ENCODE measurements at places on chromosomes 7 and 10. TPM values are rescaled to one million over a fixed set of nuclear protein-coding genes. Genes with fewer than 3 reads are reported as not detected.
A peak's percentile ranks its signal among the peaks of the same experiment; 100 is the strongest.

The ZNF488 gene
- total RNA-seq: 1.1 TPM

The LRRC17 gene
- 34.5 TPM for total RNA-seq

The MBL2 gene
- not detected for total RNA-seq

The C10orf67 gene
- total RNA-seq: not detected

The HABP2 gene
- not detected for total RNA-seq

The MALRD1 gene
- total RNA-seq: 0.27 TPM

The HSPA12A gene
- total RNA-seq: 6.9 TPM

The DPP6 gene
- total RNA-seq: not detected

The TMEM176B gene
- not detected for total RNA-seq

The SLC26A3 gene
- not detected for total RNA-seq

GRCh38 chr10:120805014-120805812 is 45.9 kb upstream of the WDR11 start:
- peaks cover 14% of the 10 kb centered on the region for H3K27me3 ChIP-seq
- H3K4me3 ChIP-seq: no peak overlapping the region
- H3K27ac ChIP-seq: no peak overlapping the region

DNA sequence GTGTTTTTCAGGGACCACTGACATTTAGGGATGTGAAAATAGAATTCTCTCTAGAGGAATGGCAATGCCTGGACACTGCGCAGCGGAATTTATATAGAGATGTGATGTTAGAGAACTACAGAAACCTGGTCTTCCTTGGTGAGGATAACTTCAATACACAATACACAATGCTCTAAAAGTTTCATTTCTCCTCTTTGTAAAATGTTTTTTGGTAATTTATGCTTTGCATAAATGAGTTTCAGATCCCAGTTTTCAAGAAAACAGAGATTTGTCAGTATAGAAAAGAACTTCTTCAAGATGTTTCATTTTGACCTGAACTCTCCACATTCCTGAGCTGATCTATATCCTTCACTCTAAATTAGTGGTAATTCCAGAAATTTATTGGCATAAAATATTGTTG is 14.2 kb downstream of the ZNF92 start:
- no peaks in the 10 kb centered on the region for H3K27me3 ChIP-seq
- peaks cover 6% of the 10 kb centered on the region for H3K4me1 ChIP-seq
- H3K36me3 ChIP-seq: peaks cover 8% of the 10 kb centered on the region
- no peak for DNase-seq

DNA sequence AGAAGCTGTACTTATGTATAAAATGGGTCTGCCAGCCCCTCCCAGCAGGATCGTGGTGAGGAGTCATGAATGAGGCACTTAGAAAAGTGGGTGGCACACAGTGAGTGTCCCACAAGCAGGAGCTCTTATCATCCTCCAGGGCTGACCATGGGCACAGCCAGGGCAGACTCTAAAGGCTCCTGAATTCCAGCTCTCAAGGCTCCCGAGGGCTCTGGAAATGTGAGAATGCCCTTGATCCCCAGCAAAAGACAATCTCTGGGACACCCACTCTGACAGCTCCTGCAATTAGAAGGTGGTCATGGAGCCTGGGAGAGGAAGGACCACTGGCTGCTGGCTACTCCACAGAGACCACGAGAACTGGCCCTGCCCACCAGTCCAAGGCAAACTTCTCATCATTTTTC is 1.6 kb downstream of the VSTM4 start:
- no peak overlapping the region for H3K27ac ChIP-seq
- H3K4me1 ChIP-seq: peaks cover 23% of the 10 kb centered on the region
- H3K36me3 ChIP-seq: peaks cover 2% of the 10 kb centered on the region

- peaks cover 3% of the 10 kb centered on the region for H3K36me3 ChIP-seq
- DNase-seq: no peak
- no peak overlapping the region for H3K4me3 ChIP-seq
Measured at GRCh38 chr7:3955751-3956696, 655.0 kb downstream of the SDK1 start.

GRCh38 chr10:63206997-63207811 is 74.1 kb downstream of the NRBF2 start:
- H3K4me1 ChIP-seq: peaks cover 59% of the 10 kb centered on the region
- peak overlapping the region; percentile 78 for H3K27ac ChIP-seq
- no peak for DNase-seq
- peak overlapping the region; percentile 29 for H3K4me3 ChIP-seq
- no peaks in the 10 kb centered on the region for H3K27me3 ChIP-seq

- H3K4me1 ChIP-seq: no peaks in the 10 kb centered on the region
- no peak overlapping the region for H3K4me3 ChIP-seq
- no peaks in the 10 kb centered on the region for H3K36me3 ChIP-seq
- peaks cover 6% of the 10 kb centered on the region for H3K27me3 ChIP-seq
Measured at GRCh38 chr10:112141292-112141691, 42.3 kb downstream of the GPAM start.

- H3K27ac ChIP-seq: no peak overlapping the region
- DNase-seq: no peak
- no peaks in the 10 kb centered on the region for H3K36me3 ChIP-seq
- peaks cover 3% of the 10 kb centered on the region for H3K4me1 ChIP-seq
- no peak overlapping the region for H3K4me3 ChIP-seq
Measured at GRCh38 chr10:129418496-129419225, 48.4 kb upstream of the MGMT start.

GRCh38 chr10:90998733-90999511 is 78.0 kb upstream of the ANKRD1 start:
- H3K27me3 ChIP-seq: no peaks in the 10 kb centered on the region
- no peak overlapping the region for H3K27ac ChIP-seq
- DNase-seq: no peak
- H3K36me3 ChIP-seq: no peaks in the 10 kb centered on the region

DNA sequence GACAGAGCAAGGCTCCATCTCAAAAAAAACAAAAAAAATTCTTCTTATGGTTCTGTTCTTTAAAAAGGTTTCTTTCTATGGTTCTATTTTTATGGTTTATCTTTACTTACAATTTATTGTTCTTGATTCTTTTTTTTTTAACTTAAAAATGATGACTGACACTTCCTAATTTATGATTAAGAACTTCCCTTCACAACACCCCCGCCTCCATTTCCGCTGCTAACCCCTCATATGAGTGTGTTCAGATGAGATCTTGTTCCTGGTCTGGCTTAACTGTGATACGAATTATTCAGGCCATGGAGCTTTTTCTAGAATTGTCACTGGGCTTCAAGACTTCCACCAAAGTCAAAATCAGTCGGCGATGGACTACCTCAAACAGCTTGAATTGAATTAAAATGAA is 33.9 kb downstream of the PTER start:
- DNase-seq: no peak
- H3K36me3 ChIP-seq: no peaks in the 10 kb centered on the region
- no peak overlapping the region for H3K27ac ChIP-seq
- no peaks in the 10 kb centered on the region for H3K27me3 ChIP-seq
- H3K4me1 ChIP-seq: peaks cover 3% of the 10 kb centered on the region

DNA sequence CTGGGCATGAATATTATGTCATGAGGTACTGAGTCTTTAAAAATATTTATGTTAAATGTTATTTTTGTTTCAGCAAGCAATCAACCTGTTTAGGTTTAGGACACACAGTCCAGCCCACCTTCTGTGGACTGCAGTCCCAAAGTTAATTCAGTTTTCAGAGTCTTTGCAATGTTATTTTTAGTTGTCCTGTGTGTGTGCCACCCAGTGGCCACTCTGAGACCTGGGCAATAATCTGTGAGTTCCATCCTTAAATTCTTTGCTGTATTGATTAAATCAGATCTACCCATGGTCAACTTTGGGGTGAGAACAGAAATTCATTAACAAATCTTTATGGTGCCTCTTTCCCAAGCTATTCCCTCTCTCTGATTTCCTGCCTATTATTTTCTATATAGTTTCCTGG is 415.1 kb downstream of the CCSER2 start:
- peaks cover 19% of the 10 kb centered on the region for H3K27me3 ChIP-seq
- H3K27ac ChIP-seq: no peak overlapping the region

GRCh38 chr10:79273604-79274003 is 73.7 kb upstream of the PPIF start:
- H3K27ac ChIP-seq: no peak overlapping the region
- H3K4me3 ChIP-seq: no peak overlapping the region
- no peaks in the 10 kb centered on the region for H3K27me3 ChIP-seq
- H3K4me1 ChIP-seq: peaks cover 21% of the 10 kb centered on the region

- H3K4me3 ChIP-seq: no peak overlapping the region
- H3K27me3 ChIP-seq: no peaks in the 10 kb centered on the region
- no peak overlapping the region for H3K27ac ChIP-seq
- H3K4me1 ChIP-seq: peaks cover 16% of the 10 kb centered on the region
- no peak for DNase-seq
- peaks cover 8% of the 10 kb centered on the region for H3K36me3 ChIP-seq
Measured at GRCh38 chr7:92874567-92874966, 38.2 kb upstream of the CDK6 start.

GRCh38 chr7:29945259-29945809 is 44.3 kb downstream of the SCRN1 start:
- peaks cover 29% of the 10 kb centered on the region for H3K36me3 ChIP-seq
- DNase-seq: no peak
- H3K27ac ChIP-seq: no peak overlapping the region
- H3K27me3 ChIP-seq: no peaks in the 10 kb centered on the region

DNA sequence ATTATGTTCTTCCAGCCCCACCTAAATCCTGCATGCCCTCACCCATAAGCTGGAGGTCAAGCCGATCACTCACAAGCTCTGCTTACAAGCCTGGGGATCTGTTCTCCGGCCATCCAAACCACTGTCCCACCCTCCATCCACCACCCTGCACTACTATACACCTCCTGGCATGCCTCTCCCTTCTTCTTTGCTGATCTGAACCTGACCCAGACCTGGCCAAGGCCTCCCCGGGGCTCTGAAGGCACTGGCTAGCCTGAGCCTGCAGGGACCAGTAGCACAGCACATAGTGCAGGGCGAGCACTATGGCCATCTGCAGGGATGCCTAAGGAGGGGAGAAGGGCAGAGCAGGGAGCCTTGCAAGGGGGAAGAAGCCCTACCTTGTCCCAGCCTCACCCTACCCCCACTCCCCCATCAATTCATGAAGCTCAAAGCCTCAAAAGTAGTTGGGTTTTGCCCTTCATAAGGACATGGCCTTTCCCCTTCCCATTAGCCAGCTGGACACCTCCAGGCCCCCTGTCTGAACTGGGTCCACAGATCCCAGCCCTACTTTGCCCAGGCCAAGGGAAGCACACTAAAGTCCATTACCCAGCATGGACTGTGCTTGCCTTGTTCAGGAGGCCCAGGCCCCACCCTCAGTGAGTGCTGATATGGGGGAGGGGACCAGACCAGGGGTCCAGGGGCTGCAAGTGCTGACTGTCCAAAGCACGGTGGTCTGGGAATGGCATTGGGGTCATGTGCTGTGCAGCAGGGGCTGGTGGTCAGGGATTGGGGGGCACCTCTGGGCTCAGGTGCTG is 29.6 kb downstream of the CHAT start:
- H3K27ac ChIP-seq: no peak overlapping the region
- no peak overlapping the region for H3K4me3 ChIP-seq
- peaks cover 39% of the 10 kb centered on the region for H3K27me3 ChIP-seq
- peak; percentile 80 for DNase-seq

- H3K27me3 ChIP-seq: peaks cover 14% of the 10 kb centered on the region
- no peak overlapping the region for H3K4me3 ChIP-seq
- no peaks in the 10 kb centered on the region for H3K4me1 ChIP-seq
- no peak for DNase-seq
- no peaks in the 10 kb centered on the region for H3K36me3 ChIP-seq
- H3K27ac ChIP-seq: no peak overlapping the region
Measured at GRCh38 chr10:9379183-9379582, 1324.7 kb downstream of the GATA3 start.

- DNase-seq: no peak
- no peak overlapping the region for H3K27ac ChIP-seq
- H3K4me3 ChIP-seq: no peak overlapping the region
- peaks cover 3% of the 10 kb centered on the region for H3K4me1 ChIP-seq
- H3K27me3 ChIP-seq: no peaks in the 10 kb centered on the region
Measured at GRCh38 chr7:149616898-149617297, 119.3 kb upstream of the ZNF746 start.

GRCh38 chr7:130288829-130289228 is 4.1 kb upstream of the CPA4 start:
- H3K4me3 ChIP-seq: no peak overlapping the region
- DNase-seq: no peak
